CD4-positive, alpha-beta T cell treated with Interferon gamma for 1 hour (primary cell): ENCODE measurements at places on chromosomes 1 and 21.

DNA sequence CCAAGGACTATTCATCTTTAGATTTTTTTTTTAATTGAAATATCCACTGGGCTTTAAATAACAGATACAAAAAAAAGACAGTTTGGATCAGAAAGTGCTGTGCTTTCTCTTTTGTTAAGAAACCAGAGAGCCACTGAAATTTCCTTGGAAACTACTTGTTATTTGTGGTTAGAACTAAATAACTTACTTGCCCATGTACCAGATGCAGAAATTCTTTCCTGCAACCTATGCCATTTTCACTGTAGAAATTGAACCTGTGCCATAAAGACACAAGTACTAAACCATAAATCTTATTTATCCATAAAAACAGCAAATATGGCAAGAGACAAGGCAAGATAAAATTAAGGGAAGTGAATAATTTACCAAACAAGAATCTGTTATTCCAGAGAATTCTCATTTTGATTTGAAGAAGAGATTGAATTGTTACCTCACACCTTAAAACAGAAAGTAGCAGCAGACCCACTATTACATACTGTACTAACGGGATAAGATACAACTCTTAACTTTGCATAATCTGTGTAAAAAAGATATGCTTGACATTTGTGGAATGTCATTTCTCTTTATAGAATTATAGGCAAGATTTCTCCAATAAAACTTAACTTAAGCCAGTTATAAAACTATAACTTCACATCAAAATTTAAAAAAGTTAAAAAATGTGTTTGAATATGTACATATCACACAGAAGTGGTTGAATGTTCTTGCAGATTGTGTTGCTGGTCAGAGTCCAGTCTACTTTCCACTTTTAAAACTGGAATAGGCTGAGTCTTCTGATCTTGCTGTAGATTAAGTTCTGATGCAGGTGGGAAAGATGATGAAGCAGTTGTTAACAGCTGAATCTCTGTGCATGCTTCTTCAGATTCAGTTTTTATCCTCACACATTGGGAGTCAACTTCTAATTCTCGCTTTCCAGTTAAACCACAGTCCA lies 6.3 kb upstream of the PHTF1 start:
- no peak for DNase-seq

DNA sequence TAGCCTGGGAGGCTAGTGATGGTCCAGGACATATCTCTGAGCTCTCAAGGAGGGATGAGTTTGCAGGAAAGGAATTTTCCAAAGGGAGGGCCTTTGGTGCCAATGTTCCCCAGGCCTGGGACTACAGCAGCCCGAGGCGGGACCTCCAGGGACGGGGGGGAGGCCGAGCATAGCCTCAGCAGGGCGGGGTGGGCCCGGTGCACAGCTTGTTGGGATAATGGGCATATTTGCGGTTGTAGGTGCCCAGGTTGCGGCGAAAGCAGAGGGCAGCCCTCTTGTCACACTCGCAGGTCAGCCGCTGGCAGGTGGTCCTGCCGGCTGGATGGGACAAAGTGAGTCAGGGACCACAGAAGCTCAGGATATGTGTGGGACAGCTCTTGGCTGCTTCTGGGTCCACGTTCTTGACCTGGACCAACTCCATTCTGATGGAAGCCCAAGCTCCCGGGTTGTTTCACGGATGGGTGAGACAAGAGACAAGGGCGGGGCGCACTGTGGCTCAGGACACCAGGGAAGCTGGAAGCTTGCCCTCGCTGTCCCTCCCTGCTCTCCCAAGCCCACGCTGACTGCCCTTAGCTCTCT lies 3.2 kb downstream of the PLA2G2E start:
- DNase-seq = no peak

DNA sequence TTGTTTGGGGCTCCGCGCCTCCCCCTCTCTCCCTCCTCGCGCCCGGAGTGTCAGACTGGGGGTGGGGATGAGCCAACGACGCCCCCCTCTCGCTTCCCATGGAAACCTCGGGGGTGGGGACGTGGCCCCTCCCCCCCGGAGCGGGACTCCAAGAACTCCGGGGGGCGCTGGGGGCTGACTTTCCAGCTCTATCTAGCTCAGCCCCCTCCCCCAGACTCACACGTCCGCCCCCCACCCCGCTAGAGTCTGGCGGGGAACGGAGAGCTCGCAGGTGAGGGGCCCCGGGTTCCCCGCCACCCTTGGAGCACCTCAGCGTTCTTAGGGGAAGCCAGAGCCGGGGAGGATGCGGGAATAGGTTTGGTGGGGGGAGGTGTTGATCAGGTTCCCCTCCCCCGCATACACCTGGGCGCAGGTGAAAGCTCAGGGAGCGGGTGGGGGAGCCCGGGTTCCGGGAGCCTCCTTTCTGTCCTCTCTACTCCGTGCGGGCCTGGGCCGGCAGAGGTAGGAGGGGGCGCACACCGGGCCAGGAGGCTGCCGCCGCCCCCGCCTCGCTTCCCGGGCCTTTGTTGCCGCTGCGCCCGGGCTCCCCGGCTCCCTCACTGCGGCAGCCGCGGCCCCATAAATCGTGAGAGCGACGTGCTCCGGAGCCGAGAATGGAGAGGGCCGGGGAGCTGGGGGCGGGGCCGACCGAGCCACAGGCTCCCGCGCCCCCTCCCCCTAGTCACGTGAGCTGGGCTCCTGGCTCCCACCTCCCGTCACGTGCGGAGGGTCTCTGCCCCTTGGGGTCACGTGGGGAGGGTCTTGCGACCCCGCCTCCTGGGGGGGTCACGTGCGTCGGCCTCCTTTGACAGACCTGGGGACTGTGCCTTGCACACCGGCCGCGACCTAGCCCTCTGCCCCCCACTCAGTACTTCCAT lies 1.9 kb downstream of the EFNA3 start:
- DNase-seq = peak; percentile 26

GRCh38 chr1:218658899-218659298 lies 313.8 kb downstream of the TGFB2 start:
- no peak for DNase-seq

DNA sequence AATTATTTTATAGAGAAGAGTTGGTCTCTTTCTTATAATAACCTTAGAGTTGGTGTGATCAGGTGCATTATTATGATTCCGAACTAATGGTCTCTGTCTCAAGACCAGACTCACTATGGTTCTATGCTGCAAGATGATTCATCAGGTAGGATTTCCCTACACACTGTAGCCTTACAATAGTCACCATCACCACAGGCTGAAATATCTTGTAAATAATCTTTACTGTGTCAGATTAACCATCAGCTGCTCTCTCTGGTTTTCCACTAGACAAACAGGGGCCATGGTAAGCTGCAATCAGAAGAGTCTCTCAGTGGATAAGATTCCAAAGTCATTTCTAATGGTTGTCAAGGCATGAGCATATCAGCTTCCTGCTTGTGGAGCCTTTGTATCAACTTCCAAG lies 4.4 kb upstream of the GBP4 start:
- no peak for DNase-seq

DNA sequence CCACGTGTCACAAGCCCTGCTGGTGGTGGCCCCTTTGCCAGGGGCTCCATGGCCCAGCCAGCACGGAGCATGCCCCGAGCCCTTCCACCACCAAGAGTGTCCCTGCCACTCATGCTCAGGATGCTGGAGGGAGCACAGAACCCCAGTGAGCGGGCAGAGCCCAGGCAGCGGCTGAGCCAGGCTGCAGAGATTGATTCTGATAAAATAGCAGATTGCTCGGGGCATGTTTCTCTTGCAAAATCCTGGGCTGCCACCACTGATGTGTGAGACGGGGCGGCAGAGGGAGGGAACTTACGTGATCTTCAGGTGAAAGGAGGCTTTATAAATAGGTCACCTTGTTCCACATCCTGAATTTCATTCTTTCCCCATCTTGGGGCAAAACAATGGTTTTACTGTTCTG lies 53.2 kb downstream of the SPSB1 start:
- no peak for DNase-seq

- DNase-seq = no peak
These were observed 7.4 kb downstream of the COP1 start for GRCh38 chr1:176199707-176200106.

DNA sequence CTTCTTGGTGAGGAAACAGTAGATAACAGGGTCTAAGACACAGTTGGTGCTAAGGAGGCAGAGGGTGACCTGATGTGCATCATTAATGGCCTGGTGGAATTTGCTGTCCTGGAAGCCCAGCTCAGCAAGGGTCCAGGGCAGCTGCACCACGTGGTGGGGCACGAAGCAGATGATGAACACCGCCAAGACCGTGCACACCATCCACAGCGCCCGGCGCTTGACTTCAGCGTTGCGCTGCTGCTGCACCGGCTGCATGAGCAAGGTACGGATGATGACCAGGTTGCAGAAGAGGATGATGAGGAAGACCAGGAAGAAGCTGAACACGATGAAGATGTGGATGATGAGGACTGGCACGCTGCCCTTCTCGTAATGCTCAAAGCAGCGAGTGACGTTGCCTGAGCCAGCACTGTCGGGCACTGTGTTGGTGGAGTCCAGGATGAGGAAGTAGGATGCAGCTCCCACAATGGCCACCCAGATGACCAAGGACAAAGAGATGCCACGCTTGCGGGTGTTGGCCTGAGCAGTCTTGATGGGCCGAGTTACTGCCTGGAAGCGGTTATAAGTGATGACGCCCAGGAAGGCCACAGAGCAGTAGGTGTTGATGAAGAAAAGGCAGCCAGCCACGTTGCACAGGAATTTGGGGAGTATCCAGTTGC lies 26.2 kb downstream of the PTAFR start:
- DNase-seq = no peak

- DNase-seq = no peak
These were observed 638.2 kb downstream of the AMY1C start for GRCh38 chr1:104387716-104388508.

GRCh38 chr1:14332158-14332557 lies 266.3 kb upstream of the KAZN start:
- no peak for DNase-seq

- no peak for DNase-seq
These were observed 9.9 kb upstream of the SLAMF1 start for GRCh38 chr1:160656737-160657136.

GRCh38 chr21:43611598-43612369 lies 47.5 kb downstream of the HSF2BP start:
- peak; percentile 14 for DNase-seq

DNA sequence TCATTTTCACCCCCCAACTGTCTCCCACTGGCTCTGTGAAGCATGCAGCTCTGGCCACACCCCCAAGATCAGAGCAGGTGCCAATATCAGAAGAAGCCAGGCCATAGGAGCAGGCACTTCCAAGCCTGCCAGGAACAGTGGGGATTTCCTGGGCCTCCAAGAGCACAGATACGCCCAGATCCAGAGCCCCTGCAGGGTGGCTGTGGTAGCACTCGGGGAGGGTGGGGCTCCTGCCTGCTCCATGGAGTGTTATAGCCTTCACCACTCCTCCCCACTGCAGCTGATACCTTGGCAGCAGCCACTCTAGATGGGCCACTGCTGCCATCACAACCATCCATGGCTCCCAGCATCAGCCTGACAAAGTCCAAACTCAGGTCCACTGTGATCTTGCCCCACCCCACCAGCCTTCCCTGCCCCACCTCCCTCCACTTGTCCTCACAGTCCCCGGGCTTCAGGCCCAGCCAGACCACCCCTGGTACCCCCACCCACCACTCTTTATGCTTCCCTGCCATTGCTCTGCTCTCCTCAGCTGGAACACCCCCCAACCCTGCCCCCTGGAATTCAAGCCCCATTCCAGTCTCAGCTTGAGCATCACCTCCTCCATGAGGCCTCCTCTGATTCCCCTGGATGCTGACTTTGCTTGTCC lies 448.3 kb downstream of the MATN1 start:
- no peak for DNase-seq

- no peak for DNase-seq
These were observed 87.8 kb downstream of the GLUL start for GRCh38 chr1:182303778-182304177.

- DNase-seq = no peak
These were observed 6.2 kb upstream of the LAPTM5 start for GRCh38 chr1:30763651-30764248.

DNA sequence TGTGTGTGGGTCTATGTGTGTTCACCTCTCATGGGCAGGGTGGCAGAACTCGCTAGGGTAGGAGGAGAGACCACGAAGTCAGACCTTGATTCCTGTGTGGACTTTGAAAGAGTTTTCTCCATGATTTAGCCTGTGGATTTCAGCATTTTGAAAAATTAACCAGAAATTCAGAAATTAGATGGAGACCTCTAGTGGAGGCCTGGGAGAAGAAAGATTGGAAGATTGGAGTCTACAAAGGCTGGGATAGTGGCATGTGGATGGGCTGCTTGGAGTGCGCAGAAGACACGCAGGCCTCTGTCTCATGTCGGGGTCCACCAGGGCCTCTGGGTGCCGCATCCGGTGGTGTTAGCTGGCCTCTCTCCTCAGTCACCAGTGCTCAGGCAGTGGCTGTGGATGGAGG lies 18.9 kb upstream of the IGSF5 start:
- DNase-seq = no peak

DNA sequence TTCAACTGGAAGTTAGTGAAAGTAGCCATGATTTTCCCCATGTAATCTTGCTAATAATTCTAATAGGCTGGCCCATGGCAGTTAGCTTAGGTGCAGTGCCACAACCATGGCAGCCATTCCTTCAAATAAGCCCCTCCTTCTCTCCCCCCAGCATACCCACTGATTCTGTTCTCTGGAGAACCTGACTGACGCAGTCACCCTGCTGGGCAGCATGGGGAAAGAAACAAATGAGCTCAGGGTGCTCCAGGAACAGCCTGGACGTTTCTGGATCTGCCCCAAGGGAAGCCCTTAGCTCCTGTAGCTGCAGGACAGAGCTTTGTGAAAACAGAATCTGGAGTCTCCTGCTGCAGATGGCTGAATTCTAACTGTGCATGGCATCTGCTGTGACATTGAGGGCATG lies 22.5 kb downstream of the SNAP47 start:
- DNase-seq = no peak

- DNase-seq = no peak
These were observed 634.0 kb downstream of the LTN1 start for GRCh38 chr21:28358702-28359101.

- no peak for DNase-seq
These were observed 1285.8 kb upstream of the NCAM2 start for GRCh38 chr21:19712441-19712840.

DNA sequence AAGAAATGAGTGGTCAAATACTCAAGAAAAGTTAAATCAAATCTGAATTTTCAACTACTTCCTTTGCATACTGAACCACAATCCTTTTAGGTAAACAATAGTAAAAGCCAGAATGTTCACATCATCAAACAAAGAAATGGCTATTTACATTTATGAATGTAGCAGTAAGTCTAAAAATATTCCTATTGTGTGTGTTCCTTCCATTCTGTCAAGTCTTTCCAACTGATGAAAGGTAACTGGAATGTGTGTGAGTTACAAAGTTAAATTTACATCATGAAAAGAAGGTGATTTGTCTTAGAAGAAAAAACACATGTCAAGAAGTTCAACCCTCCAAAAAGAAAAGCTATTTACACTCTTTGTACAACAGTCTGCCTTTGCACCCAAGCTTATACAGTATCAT lies 203.1 kb downstream of the SIPA1L2 start:
- no peak for DNase-seq
